Ureter (tissue), 1 donor: ENCODE measurements at places on chromosomes 5 and 9. TPM values are rescaled to one million over a fixed set of nuclear protein-coding genes. Genes with fewer than 3 reads are reported as not detected.

The RLN2 gene
- total RNA-seq = 0.55 TPM

The ADGRD2 gene
- total RNA-seq = 0.29 TPM

The FCN1 gene
- total RNA-seq = 3.1 TPM

The ECSCR gene
- total RNA-seq = 31.1 TPM

The OR13C2 gene
- total RNA-seq = not detected

The TMEM174 gene
- total RNA-seq = not detected

The GNG10 gene
- 50.7 TPM for total RNA-seq

The SLC1A1 gene
- 5.0 TPM for total RNA-seq

The TCF7 gene
- 3.6 TPM for total RNA-seq

The SYK gene
- total RNA-seq = 52.9 TPM

The IL33 gene
- 49.7 TPM for total RNA-seq

The ANGPTL2 gene
- total RNA-seq = 22.2 TPM

The PHF24 gene
- total RNA-seq = 1.7 TPM

The FBN2 gene
- 4.8 TPM for total RNA-seq

The SERINC5 gene
- 89.9 TPM for total RNA-seq

The PPP3R2 gene
- total RNA-seq = not detected

The INPP5E gene
- total RNA-seq = 13.5 TPM

The ADCY2 gene
- total RNA-seq = 13.1 TPM

The CLINT1 gene
- 131 TPM for total RNA-seq

The NIPAL4 gene
- total RNA-seq = 49.8 TPM

The OTP gene
- not detected for total RNA-seq

The BARX1 gene
- not detected for total RNA-seq

The TRIP13 gene
- 1.7 TPM for total RNA-seq

The PDGFRB gene
- total RNA-seq = 108 TPM

The FBLL1 gene
- total RNA-seq = 0.83 TPM

GRCh38 chr5:608429-609370, 3.4 kb upstream of the CEP72 start:
- DNase-seq = no peak

- DNase-seq = no peak
Measured at GRCh38 chr9:81387360-81388106, 301.8 kb downstream of the TLE1 start.

GRCh38 chr9:82894548-82894947, 168.4 kb downstream of the RASEF start:
- no peak for DNase-seq

DNA sequence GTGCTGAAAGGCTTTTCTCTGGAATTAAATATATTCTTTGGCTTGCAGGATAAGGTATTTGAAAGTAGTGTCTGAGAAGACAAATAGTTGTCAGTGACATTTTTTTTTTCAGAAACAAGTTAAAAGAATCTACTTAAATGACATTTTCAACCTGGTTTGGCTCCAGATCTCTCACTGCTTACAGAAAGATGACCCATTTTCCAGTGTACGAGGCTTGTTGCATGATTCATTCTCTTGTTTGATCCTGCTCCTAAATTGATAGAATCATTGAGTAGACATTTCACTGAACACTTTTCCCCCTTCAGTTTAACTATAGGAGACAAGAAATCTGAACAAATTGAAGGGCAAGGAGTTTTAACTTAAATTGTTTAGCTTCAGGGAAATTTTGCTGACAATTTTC, 546.1 kb downstream of the ZNF608 start:
- DNase-seq = no peak

- DNase-seq = peak; percentile 55
Measured at GRCh38 chr9:37650873-37651768, at the start of gene FRMPD1. Gene FRMPD1, plus strand, starts transcription at chr9:37650954. Its CDS starts 41,688 bp downstream, at chr9:37692642.

DNA sequence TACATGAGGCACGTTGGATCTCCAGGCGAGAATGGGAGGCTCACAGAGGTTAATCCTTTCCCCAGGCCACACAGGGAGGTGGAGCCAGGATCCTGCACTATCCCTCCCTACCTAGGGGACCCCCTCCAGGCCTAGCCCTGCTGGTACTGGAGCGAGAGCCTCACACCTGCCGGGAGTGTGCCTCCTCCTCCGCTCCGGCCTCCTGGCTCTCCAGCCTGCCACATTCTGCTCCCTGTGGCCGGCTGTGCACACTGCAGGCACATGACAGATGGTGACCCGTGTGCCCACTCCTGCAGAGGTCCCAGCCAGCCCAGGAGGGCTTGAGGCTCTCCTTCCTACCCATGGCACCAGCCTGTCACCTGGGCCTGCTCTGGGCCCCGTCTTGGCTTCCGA, 93.4 kb downstream of the RXRA start:
- DNase-seq = no peak

- no peak for DNase-seq
Measured at GRCh38 chr9:12876872-12877271, 102.1 kb downstream of the LURAP1L start.

GRCh38 chr9:4739587-4740387, 1.2 kb downstream of the AK3 start:
- DNase-seq = no peak

DNA sequence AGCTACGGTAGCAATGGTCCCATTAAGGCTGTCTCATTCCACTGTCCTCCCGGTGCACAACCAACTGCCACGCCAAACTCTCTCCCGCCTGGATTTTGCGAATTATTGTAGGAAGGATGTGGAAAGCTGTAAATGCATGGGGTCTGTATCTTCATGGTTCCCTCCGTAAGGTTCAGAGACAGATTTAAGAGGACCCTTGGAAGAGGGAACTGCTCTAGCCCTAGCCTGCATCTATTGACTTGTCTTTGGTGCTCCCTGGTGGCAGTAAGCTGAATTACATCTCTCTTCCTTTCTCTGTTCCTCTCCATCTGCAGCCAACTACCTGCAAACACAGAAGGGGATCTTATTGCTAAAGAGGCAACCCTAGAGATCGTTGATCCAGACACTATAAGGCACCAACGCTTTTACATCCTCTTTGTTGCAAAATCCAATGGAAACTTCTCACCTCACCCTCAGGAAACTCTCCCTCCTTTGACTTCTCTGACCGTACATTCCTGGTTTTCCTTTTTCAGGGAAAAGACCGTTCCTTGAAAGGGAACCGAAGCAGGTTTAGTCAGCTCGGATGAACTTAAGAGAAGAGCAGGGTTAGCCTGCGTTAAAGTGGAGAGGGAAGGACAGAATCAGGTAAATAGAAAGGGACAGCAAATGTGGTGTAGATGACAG, 11.9 kb downstream of the CAPSL start:
- DNase-seq = peak; percentile 50

GRCh38 chr5:116912221-116912620, 337.6 kb upstream of the SEMA6A start:
- DNase-seq = no peak

GRCh38 chr9:109935406-109936087, 155.5 kb downstream of the PALM2AKAP2 start:
- DNase-seq = no peak

- DNase-seq = no peak
Measured at GRCh38 chr5:96909435-96909834, 26.4 kb upstream of the LNPEP start.

DNA sequence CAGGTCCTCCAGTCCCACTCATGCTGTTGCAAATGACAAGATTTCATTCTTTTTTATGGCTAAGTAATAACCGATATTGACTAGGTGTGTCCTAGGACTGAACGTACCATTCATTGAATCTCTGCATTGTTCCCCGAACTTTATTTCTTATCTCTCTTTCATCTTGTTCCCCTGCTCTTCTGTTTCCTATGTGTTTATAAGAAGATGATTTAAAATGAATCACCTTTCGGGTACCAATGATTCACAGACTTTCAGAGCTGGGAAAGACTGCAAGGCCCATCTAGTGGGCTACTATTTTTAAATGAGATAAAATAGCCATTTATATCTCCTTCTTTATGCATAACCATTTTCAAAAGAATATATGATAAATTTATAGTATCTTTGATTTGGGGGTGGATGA, 133.0 kb downstream of the CDH18 start:
- no peak for DNase-seq

GRCh38 chr9:37956904-37957663, 53.2 kb upstream of the SLC25A51 start:
- DNase-seq = no peak

- DNase-seq = no peak
Measured at GRCh38 chr5:31047007-31047406, 146.5 kb upstream of the CDH6 start.

DNA sequence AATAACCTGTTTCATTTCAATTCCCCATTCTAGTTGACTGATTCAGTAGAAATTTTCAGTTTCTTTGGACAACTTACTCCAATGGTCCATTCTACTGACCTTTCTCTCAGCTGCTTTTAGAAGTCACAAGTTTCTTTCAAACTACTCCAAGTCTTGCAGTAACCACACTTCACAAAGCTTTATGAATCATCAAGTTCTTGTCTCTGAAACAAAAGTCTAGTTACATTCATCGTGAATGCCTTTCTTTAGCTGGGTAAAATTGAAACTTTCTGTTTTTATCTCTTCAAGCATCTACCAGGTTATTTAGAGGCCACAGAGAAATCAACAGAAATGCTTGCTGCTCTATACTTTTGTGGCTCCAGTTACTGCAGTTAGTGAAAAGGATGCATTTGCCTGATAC, 405.4 kb downstream of the TMEM232 start:
- no peak for DNase-seq

GRCh38 chr5:78829811-78830527, 155.1 kb downstream of the ARSB start:
- peak; percentile 68 for DNase-seq

GRCh38 chr9:129138476-129139232, 27.4 kb downstream of the PTPA start:
- peak; percentile 65 for DNase-seq

- no peak for DNase-seq
Measured at GRCh38 chr5:36593867-36594266, 12.5 kb upstream of the SLC1A3 start.

DNA sequence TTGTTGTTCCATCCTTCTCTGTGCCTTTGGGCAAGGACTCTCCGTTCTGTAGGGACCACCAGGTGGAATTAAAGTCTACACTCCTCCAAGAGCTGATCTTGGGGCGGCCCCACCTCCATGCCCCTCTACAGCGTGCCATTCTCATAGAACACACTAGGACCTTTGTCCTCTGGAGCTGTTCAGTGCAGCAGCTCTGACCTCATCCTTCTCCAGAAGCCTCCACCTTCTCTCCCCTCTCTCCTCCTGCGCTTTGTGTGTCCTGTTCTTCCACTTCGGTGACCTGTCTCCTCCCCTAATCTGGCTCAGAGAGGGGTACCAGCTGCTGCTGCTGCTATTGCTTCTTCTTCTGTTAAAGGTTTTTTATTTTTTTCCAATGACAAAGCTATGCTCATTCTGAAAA, 1.8 kb upstream of the MACROH2A1 start:
- no peak for DNase-seq

GRCh38 chr5:10689391-10690081, 71.5 kb downstream of the DAP start:
- DNase-seq = no peak

DNA sequence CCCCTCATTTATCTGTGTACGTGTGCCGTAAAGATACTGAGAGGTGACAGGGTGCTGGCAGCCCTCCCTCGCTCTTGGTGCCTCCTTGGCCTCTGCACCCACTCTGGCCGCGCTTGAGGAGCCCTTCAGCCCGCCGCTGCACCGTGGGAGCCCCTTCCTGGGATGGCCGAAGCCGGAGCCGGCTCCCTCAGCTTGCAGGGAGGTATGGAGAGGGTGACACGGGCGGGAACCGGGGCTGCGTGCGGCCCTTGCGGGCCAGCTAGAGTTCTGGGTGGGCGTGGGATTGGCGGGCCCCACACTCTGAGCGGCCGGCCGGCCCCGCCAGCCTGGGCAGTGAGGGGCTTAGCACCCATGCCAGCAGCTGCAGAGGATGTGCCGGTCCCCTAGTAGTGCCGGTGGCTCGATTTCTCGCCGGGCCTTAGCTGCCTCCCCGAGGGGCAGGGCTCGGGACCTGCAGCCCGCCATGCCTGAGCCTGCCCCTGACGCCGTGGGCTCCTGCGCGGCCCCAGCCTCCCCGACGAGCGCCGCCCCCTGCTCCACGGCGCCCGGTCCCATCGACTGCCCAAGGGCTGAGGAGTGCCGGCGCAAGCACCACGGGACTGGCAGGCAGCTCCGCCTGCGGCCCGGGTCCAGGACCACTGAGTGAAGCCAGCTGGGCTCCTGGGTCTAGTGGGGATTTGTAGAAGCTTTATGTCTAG, 21.6 kb downstream of the NKX2-5 start:
- no peak for DNase-seq

DNA sequence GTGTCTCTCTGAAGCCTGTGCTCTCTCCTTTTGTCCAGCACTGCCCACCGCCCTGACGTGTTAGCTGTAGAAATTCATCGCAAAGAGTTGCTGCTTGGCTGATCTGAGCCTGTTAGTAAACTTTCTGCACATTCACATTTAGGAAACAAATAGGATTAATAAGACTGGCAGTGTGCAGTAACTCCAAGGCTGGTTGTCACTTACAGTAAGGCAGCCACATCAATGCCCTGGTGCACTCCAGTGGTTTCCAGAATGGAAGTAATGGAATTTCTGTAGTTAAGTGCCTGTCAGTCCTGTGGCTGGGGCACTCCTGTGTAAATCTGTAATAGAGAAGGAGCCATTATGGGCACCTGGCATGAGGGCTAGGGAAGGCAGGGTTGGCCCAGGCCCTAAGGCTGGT, 70.6 kb downstream of the DOCK2 start:
- no peak for DNase-seq

GRCh38 chr9:124716808-124717207, 54.3 kb downstream of the NR6A1 start:
- DNase-seq = no peak

GRCh38 chr5:52469420-52469819, 318.3 kb upstream of the ITGA1 start:
- DNase-seq = no peak

DNA sequence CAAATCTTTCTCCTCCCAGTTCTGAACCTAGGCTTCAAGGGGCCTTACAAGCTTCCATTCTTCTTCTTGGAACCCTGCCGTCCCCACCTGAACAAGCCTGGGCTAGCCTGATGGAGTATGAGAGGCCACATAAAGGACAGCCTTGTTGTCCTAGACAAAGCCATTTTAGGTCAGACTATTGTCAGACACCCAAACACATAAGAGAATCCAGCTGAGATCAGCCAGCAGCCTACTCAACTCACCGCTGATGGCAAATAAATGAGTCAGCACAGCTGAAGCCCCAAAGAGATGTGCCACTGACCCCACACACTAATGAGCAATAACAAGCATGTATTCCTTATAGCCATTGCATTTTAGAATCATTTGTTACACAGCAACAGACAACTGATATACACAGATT, 33.8 kb downstream of the SVEP1 start:
- DNase-seq = no peak
